Kidney capillary endothelial cell (primary cell): ENCODE measurements at places on chromosomes 16 and 17.

GRCh38 chr16:24539850-24540601 lies 660 bp downstream of the RBBP6 start:
- DNase-seq: peak; percentile 27

DNA sequence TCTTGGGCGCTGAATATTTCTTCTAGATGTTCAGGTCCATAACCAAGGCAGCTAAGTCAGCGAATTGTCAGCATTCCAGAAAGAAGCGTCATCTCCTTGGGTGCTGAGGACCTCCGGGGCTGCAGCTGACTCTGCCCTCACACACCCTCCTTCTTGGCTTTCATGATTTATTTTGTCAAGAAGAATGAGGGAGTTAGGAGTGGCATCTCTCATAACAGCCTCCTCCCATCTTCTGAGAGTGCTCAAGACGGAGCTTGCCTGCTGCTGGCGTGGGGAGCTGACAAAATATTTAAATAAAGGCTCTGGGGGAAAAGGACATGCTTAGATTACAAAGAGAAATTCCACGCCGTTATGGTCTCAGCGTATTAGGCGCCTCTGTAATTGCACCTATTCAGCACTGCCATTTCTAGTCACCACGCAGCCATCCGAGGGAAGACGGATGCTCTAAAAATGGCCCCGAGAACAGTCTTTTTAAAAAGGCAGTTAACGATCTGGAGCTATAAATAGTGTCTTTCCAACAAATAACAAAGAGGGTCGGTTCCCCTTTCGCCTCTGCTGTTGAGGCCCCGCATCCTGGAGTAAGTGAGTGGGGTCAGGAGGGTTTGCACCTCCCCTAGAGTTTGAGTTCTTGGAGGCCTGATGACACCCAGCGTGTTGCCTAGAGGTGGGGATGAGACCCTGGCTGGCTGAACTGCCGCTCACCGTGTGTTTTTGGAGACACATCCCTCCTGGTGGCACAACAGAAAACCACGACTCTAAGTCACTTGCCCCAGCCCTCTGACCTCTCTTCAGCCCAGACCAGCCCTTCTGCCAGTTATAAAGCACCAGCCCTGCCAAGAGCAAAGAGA lies 187.0 kb downstream of the CCDC182 start:
- DNase-seq: no peak

DNA sequence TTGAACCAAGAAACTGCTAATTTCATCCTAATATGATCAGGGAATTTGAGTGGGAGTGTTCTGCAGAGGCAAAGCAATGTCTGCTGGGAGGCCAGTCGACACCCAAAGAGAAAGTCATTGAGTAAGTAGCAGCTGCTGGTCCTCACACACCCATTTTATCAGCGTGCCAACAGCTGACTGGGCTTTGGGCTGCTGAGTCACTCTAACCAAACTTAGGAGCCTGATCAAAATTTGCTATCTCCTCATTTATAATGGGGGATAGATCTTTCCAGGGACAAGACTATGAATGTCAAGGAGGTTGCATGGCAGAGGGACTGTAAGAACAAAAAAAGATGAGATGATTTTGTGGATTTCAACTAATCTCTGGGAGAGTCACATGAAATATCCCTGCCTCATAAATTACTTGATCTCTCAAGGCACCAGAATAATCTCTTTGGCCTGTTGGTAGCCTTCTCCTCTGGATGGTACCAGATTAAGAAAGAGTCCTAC lies 32.9 kb downstream of the CPSF4L start:
- DNase-seq: no peak

DNA sequence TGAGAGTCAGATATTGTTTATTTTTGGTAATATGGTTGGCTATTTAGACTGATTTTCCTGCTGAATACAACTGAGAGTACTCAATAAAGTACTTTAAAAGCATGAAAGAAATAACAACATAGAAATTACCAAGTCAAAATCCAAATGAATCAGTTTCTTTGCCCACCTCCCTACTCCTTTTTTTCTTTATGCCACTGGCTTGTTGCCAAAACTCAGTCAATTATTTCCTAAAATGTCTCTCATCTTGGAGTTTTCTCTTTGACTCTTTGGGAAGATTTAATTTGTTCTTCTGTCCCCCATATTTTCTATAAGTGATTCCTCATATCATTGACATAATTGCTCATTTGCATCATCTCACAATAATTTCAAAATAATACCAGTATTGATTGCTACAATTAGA lies 2.6 kb upstream of the OMG start:
- no peak for DNase-seq

- DNase-seq: no peak
Measured at GRCh38 chr17:50787106-50787505, 19.8 kb upstream of the ANKRD40CL start.

DNA sequence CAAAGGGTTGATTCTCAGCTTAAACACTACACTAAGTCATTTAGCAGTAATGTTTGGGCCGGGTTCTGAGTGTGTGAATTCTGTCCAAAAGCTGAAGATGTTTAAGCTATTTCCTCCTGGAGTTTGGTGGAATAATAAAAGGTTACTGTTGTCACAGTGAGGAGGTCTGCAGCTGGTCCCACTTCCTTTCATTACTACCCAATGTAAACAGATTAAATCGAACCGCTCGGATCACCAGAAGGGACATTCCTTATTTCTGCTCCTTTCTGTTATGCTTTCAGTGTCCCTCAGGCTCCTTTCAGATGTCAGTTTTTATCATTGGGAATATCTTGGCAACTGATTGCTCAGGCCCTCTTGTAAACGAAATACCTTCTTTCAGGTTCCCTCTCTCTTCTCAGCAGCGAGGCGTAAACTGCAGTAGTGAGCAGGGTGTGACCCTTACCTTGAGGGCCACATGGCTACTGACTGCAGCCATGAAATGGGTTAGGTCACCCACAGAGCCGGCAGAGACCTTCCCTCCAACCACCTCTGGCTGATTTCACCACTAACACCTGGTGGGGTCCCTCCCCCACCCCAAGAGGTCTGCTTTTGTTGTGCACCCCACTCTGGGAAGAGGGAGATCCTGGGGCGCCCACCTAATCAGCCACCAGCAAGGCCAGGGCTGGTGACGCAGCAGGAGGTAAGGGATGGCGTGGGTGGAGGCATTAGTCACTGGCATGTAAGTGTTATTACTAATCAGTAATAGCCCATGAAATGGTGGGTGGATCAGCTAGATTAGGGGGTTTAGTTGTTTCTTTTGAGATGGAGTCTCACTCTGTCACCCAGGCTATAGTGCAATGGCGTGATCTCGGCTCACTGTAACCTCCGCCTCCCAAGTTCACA lies 117.6 kb downstream of the VPS53 start:
- no peak for DNase-seq

GRCh38 chr16:12150600-12150999 lies 174.1 kb downstream of the SNX29 start:
- DNase-seq: no peak

DNA sequence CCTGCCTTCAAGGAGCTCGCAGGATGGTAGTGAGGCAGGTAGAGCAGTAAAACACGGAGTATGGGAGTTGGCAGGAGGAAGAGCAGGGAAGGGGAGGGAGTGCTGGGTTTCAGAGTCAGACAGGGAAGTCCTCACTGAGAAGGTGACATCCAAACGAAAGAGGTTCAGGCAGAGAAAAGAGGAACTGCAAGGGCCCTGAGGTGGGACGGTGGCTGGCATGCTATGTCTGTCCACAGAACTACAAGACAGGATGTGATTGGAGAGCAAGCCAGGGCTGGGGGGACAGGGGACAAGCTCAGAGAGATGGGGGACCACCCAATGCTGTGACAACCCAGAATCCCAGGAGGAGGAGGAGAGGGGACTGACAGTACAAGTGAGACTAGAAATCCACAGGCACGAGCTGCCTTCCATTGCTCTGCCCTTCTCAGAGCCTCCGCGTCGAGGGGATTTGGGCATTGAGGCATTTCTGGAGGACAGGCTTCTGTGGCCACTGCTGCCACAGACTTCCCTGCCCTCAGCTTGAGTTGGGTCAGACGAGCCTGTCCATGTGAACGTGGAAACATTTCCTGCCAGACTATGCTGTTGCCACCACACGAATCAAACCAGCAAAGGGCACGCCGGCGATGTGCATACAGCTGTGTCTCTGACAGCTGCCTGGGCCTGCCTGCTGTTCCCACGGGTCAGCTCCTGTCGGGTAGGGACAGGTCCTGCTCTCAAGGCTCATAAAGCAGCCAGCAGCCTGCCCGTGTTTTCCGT lies 100.1 kb downstream of the RAB11FIP4 start:
- no peak for DNase-seq

- no peak for DNase-seq
Measured at GRCh38 chr16:13439766-13440165, 480.2 kb upstream of the ERCC4 start.

DNA sequence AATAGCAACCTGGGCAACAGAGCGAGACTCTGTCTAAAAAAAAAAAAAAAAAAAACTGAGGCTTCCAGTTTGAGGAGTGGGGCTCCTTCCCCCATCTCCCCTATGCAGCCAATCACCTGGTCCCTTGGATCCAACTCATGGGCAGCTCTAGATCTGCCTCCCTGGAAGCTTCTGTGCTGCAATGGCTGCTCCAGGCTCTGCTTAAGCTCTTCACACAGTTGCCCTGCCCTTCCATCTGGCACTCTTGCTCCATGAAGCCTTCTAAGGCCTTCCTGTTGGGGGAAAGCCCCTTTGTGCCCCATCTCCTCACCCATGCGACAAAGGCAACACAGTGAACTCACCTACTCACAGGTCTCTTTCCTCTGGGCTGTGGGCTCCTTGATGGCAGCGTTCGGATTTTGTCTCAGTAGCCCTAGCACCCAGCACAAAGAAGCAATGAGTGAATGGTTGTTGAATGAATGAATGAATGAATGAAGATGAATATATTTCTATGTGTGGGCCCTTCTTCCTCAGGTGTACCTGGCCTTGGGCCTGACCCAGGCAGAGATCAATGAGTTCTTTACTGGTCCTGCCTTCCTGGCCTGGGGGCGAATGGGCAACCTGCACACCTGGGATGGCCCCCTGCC lies 1.9 kb downstream of the NAGLU start:
- no peak for DNase-seq

DNA sequence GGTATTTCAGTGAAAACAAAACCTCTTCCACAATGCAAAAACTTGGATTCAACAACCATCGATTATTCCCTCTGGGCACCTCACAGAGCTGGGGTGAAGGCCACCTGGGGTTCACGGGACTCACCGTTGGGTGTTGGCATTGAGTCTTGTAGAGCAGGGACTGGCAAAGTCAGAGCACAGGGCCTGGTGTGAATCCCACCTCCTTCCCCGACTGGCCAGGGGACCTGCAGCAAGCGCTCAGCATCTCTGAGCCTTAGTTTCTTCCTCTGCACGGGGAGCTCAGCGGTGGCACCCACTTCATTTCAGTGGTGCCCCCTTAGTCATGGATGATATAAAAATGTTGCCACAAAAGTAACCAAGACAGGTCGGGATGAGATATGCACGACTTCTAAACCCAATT lies 100.4 kb downstream of the METRNL start:
- DNase-seq: no peak

- no peak for DNase-seq
Measured at GRCh38 chr16:88497561-88498462, 44.7 kb downstream of the ZFPM1 start.

- DNase-seq: no peak
Measured at GRCh38 chr17:2779545-2779944, 16.7 kb upstream of the RAP1GAP2 start.

DNA sequence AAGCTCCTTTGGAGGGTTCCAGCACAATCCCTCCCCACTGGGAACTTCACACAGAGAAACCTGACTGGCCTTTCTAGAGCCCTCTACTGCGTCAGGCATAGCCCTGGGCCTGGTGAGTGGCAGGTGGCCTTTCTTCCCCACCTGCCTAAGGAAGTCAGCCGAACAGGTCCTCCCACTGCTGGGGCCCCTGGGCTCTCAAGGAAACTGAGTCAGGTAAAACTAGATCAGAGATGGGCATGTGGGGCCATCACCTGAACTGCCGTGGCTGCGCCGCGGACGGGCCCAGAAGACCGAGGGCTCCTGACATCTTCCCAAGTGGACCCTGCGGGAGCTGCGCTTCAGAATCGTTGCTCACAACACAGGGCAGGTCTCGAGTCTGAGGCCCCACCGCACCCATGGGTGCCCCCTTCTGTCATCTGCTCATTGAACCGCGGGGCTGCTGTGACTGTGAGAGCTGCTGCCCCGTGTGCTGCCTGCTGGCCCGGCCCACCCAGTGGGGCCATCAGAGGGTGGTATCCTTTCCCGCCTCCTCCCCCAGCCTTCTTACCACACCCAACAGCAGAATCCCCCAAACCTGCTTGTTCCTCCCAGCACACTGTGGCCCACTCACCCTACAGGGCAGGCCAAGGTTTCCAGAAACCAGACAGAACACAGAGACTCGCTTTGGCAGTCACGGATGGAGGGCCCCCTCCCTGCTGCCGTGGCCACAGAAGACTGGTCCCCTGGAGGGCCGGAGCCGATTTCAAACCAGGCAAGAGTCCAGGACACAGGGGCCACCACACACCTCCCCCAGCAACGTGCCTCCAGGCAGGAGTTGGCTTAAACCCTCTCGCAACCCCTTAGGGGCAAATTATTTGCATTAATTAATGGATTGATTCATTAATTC lies 81.1 kb downstream of the TBC1D16 start:
- DNase-seq: no peak

DNA sequence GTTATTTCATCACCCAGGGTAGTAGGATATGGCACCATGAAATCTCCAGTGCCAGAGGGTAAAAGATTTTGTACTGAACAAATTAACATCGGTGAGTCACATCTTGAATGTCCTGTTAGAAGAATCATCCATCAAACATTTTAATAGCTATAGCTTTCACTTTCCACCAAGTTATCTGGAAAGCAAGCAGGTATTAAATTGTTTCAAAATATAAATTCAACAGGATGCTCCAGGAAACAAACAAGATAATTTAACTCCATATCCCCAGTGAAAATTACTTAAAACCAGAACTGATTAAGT lies 2.4 kb downstream of the VEZF1 start:
- no peak for DNase-seq

DNA sequence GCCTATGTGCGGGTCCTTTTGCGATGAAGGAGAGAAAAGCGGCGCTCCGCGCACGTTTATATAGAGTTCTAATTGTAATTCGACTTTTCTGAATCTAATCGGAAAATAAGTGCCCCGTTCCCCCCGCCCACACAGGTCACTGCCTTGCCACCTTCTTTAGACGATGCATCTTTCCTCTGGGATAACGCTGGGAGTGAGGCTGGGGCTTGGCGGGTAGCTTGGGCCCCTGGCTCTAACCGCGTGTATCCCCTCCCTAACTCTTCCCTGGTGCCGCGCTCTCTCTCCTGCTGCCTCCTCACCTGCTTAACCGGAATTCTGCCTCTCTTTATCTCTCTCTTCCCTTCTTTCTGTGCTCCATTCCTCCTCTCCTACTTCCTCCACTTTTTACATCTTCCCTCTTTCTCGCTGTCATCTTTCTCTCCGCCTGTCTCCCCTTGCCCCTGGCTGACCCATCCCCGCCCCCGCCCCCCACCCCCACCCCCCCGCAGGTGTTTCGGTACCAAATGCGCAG lies 2.6 kb downstream of the LHX1 start:
- no peak for DNase-seq

DNA sequence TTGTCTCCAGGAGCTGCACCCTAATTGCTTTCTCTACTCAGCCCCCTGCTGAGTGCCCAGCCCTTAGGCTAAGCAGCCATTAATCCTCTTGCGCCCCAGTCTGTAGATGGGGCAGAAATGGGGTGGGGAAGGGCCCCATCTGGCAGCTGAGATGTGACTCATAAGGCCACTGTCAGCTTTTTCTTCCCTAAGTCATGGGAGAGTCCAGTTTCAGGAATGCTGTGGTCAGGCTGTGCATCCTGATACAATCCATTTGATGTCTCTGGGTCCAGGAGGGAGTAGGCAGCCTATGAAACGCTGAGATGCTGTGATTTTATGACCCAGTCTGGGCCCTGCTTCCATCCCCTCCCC lies 12.3 kb downstream of the PLXDC1 start:
- no peak for DNase-seq
